ENCODE measurements at places on chromosomes 6 and 20.

DNA sequence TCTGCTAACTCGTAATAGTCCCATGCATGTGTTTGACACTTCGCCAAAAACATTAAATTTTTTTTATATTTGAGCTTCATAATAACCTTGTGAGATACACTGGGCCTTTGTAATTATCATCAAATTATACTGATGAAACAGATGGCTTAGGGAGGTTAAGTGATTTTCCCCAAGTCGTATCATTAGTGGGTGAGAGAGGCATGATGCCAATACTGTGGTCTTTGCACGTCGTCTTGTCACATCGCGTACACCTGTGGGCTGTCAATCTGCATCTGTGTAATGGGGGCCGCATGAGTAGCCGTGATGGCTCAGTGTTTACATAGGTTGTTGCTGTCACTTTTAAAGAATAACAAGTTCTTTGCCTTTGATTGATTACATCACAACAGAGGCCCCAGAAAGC is 1.7 kb downstream of the PRL start:
- DNase-seq = no peak

- no peak for DNase-seq
Measured at GRCh38 chr6:95841560-95841959, 174.2 kb upstream of the FUT9 start.

GRCh38 chr6:143561105-143561704 is 49.7 kb upstream of the FUCA2 start:
- DNase-seq = no peak

DNA sequence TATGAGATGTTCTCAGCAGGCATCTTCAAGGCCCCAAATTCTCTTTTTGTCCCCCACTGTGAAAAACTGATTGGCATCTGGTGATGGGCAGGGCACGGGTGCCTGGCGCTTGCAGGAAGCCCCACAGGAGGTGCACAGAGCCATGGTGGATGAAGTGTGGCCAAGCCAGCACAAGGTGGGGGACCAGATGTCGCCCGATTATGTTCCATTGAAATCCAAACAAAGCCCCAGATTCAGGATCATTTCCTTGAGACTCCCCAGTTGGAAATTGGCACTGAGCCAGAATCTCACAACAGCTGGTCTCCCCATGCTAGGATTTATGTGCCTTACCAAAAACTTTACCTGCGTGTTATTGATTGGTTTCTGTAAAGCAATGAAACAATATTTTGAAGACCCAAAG is 186.1 kb downstream of the ADAT2 start:
- DNase-seq = no peak

- no peak for DNase-seq
Measured at GRCh38 chr6:55713436-55713835, 134.4 kb upstream of the HMGCLL1 start.

- no peak for DNase-seq
Measured at GRCh38 chr6:16706911-16707783, 54.1 kb downstream of the ATXN1 start.

DNA sequence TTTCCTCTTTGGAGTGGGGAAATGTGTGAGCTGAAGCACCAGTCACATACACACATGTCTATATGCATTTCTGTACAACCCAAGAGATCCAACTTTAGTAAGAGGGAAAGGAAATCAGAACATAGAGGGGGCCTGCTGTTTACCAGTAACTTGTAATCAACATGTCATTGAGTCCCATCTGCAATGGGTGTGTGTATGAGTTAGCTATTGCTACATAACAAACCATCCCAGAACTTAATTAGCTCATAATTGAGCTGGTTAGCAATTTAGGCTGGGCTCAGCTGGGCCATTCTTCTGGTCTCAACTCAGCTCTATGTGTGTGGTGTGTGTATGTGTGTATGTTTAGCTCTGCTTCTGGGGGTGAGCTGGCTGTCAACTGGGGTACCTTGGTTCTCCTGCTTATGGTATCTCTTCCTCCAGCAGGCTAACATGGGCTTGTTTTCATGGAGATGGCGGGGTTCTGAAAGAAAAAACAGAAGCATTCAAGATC is 10.3 kb upstream of the RPP40 start:
- no peak for DNase-seq

- no peak for DNase-seq
Measured at GRCh38 chr6:170124836-170125235, 166.0 kb downstream of the DLL1 start.

DNA sequence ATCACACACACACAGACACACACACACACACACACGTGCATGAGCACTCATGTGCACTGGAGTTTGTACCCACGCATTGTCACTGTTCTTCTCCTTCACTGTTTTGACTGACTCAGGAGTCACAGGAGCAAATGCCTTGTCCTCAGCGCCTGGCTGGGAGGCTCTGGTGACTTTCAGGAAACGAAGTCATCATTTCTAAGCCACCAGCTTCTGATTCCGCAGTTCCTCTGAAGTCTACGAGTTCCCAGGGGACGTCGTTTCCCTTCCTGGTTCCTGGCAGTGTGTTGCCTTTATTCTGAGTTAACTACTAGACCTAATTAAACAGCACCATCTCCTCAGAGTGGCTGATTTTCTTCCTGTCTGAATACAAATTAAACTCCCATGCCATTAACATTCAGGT is 82.2 kb upstream of the PMEPA1 start:
- DNase-seq = no peak

GRCh38 chr20:50335105-50335504 is 144.5 kb downstream of the CEBPB start:
- DNase-seq = peak; percentile 58

DNA sequence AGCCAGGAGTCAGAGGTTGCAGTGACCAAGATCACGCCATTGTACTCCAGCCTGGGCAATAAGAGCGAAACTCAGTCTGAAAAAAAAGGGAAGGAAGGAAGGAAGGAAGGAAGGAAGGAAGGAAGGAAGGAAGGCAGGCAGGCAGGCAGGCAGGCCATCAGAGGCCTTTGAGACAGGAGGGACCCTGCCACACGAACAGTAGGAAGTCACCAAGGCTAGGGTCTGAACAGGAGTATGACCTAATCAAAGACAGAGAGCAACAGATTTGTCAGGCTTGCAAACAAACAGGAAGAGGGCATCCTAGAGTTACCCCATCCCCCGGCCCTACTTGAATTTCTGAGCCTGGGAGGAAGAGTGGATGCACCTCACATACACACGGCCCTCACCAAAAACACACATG is 67.1 kb downstream of the FGD2 start:
- DNase-seq = no peak

DNA sequence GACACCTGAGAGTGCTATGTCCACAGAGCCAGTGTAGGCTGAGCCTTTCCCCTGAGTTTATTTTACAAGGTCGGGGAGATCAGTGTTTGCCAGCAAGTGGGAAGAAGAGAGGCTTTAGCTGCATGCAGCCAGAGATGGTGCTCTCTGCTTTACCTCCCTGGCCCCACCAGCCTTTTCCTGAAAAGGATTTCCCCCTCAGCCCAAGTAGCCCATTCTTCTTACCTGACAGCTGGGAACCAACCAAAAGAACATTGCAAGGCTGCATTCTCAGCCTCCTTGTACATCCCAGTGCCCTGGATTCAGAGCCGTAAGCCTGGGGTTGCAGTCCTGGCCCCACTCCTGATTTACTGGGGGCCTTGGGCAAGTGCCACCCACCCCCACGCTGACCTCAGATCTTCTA is 16.9 kb downstream of the SNPH start:
- no peak for DNase-seq

DNA sequence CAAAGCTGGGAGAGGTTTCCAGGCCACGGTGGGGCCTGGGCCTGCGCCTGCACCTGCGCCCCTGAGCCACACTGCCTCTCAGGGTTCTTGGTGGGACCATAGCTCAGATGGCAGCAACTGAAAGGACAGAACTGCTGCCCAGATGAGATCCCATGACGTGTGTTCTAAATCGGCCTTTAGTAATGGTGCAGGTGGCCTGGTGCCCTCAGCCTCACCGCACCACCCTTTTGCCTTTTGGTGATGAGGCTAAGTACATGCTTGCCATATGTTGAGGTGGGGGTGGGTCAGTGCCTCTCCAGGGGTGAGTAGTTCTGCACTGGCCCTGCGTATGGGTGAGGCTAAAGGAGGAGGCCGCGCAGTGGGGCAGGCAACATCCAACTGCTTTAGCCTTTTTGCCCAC is 7.4 kb downstream of the PSMG4 start:
- DNase-seq = no peak

DNA sequence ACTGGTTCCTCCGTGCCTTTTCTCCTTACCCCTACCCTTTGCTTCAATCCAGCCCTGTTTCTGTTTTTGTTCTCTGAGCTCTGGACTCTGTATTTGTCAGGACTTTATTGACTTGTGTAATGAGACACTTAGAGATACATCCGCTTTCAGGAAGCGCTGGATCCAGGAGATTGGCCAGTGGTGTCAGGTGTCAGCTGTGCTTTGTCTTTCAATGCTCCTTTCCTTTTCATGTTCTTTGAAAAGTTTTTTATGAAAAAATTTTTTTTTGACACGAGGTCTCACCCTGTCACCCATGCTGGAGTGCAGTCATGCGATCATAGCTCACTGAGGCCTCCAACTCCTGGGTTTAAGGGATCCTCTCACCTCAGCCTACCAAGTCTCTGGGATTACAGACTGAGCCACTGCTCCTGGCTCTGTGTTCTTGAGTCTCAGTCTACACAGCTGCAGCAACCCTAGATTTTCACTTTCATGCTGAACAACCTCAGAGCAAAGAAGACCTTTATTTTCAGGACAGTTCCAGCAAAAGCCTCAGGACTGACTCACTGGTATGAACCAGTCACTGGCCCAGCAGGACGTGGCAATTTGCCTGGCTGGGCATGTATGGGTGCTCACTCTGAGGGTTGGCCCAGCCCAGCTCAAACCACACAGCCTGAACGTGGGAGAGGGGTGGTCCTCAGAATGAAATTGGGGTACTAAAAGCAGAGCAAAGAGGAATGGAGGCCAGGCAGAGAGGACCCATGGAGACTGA is 108.5 kb downstream of the DHX35 start:
- DNase-seq = peak; percentile 78

DNA sequence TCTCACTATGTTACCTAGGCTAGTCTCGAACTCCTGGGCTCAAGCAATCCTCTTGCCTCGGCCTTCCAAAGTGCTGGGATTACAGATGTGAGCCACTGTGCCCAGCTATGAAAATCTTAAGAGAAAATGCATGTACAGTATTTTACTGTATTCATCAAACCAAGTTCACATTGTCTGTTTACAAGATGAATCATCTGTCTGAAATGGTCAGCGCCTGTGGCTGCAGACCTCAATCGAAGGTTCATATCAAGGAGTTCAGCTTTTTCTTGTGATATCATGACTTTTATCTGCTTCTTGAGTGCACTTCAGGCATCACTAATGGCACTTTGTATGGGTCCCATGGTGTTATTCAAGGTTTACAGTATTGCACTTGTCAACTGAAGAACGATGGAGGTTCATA is 155.1 kb downstream of the SLC16A10 start:
- DNase-seq = no peak

- DNase-seq = no peak
Measured at GRCh38 chr6:151550618-151551017, 56.8 kb downstream of the CCDC170 start.

DNA sequence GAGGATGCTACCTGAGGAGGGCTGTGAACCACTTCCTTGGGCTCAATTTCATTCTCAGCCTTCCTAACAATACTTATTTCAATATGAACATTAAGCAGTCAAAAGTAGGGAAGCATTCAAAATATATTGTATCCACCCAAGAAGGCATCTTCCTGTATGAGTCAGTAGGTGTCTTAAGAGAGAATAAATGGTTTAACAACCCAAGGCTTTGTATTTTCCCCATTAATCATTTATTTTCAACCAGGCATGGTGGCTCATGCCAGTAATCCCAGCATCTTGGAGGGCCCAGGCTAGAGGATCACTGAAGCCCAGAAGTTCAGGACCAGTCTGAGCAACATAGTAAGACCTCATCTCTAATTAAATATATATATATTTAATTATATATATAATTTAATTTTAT is 74.5 kb upstream of the MARCKS start:
- no peak for DNase-seq

- DNase-seq = no peak
Measured at GRCh38 chr6:150929416-150929815, 63.9 kb downstream of the MTHFD1L start.

DNA sequence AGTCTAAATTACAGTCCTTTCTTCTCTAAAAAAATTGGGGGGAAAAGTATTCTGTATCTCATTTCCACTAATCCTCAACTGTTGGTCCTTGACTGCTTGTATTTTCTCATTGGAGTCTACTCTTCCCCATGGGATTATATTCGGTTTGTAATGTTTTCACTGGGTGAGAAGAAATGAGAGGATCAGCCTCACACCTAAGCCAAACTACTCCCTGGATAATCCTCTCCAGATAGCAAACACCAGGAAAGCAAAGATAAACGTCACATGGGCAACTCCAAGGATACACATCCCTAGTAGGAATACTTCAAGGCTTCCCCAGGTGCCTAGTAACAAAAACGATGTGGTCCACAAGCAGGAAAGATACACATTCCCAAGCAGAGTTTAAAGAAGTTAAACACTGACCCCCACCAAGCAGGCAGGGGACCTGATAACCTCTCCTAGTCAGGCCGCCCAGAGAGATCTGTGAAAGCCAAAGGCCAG is 53.9 kb upstream of the SOX4 start:
- no peak for DNase-seq

DNA sequence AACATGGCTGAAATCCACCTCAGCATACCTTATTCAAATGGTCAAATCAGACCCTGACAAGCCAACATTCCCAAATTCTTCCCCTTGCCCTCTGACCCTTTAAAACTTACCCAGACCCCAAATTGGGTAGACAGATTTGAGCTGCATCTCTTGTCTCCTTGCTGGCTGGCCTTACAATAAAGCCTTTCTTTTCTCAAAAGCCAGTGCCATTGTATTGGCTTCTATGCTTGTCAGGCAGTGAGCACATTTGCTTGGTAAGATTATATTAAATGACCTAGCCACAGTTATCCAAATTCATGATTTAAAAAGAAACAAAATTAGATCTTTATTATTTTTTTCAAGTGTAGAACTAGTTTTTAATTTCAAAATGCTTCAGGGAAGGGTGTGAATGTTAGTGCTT is 67.8 kb upstream of the FAM83B start:
- no peak for DNase-seq

- no peak for DNase-seq
Measured at GRCh38 chr6:100465701-100466409, 1.1 kb upstream of the SIM1 start.

GRCh38 chr6:79188107-79188506 is 46.4 kb downstream of the HMGN3 start:
- no peak for DNase-seq

DNA sequence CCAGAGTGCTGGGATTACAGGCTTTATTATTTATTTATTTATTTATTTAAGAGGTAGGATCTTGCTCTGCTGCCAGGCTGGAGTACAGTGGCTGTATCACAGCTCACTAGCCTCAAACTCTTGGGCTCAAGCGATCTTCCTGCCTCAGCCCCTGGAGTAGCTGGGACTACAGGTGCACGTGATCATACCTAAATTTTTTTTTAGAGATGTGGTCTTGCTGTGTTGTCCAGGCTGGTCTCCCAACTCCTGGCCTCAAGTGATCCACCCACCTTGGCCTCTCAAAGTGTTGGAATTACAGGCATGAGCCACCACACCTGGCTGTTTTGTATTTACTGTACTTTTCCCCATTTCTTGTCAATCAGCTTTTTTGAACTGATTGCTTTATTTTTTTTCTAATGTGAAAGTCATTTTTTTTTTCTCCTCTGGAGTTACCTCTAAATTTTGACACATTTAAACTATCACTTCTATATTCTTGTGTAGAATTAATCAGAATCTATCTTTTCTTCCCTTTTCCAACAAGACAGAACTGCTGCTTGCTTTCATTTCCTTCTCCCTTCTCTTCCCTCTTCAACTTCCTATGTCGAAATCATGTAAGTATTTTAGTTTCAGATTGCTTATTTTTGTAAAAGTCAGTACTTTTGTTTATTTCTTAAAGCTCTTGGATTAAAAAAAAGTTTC is 12.0 kb downstream of the PANK2 start:
- no peak for DNase-seq

Data from H54 (cell line).